Fibroblast of pulmonary artery (primary cell): ENCODE measurements at places on chromosomes 7 and 10.

DNA sequence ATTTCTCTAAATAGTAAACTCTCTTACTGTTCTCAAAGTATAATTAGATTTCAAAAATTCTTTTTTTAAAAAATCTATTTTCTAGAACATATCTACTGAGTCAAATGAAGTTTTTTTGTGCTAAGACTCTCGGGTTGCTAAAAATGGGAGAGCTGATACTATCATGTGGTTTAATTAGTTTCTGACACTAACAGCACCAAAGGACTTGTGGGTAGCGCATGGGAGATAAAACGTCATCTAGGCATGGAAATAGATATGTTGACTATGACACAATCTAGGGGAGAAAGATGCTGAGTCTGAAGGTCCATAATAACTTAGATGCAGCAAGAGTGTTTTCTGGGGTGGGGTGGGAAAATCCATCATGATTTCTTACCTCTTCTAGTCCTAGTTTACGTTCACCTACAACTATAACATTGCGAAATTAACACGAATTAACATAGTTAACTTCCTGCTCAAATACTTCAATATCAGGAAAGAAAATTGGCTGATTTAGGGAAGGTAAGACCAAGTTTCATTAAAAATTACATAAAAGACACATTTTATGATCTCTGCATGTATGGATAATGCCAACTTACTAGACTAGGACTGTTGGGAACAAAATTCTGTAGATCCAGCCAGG, 14.3 kb upstream of the ARMC3 start:
- no peak for DNase-seq

DNA sequence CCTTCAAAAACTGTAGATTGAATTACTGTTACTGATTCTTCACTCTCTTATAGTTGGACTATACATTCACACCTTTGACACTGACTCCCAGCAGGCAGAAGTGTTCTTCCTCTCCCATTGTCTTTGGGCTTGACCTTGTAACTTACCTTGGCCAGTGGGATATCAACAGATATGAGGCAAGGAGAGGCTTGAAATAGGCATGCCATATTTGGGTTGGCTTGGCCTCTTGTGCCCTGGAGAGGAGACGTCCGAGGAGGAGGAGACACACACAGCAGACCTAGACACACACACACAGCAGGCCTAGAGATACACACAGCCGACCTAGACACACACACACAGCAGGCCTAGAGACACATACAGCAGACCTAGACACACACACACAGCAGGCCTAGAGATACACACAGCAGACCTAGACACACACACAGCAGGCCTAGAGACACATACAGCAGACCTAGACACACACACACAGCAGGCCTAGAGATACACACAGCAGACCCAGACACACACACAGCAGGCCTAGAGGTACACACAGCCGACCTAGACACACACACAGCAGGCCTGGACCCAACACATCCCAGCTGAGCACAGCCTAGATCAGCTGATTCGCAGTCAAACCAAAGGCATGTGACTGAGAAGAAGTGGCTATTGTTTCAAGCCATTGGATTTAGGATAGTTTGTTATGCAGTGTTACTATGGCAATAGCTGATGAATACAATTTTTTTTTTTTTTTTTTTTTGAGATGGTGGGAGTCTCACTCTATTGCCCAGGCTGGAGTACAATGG, 12.5 kb upstream of the GNA12 start:
- DNase-seq: peak; percentile 57

GRCh38 chr7:141567432-141567831, 16.2 kb downstream of the AGK start:
- no peak for DNase-seq

GRCh38 chr10:24848195-24848594, 104.2 kb downstream of the PRTFDC1 start:
- DNase-seq: no peak

DNA sequence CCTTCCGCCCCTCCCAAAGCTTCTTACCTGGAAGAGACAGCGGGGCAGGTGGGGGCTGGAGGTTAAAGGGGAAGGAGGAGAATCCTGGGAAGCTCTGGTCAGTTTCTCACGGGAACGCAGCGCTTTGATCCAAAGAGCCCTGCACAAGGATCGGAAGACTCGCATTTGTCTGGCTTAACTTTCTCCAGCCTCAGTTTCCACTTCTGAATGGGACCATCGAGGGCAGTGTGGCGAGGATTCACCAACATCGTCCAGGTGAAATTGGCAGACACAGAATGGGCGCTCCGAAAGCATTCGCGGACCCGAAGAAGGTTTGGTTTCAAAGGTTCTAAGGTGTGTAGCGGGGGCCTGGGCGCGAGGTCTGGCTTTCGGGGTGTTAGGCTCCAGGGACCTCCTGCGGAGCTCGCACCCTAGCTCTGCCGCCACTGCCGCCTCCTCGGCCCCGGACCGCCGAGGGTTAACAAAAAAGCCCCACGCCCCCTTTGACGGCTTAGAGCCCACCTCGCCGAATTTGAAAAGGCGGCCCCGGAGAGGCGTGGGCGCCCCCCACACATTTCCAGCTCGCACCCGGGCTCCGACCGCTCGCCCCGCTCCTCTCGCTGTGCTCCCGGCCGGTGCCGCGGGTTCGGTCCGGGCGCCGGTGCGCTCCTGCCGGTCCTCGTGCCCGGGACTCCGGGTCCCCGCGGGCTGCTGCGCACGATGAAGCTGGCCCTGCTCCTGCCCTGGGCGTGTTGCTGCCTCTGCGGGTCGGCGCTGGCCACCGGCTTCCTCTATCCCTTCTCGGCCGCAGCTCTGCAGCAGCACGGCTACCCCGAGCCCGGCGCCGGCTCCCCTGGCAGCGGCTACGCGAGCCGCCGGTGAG, at the start of gene COL26A1:
Gene COL26A1, plus strand, starts transcription at position 542 of the 862 bp plus-strand sequence. Its CDS starts 158 bp downstream, at position 700.
- peak; percentile 11 for DNase-seq

DNA sequence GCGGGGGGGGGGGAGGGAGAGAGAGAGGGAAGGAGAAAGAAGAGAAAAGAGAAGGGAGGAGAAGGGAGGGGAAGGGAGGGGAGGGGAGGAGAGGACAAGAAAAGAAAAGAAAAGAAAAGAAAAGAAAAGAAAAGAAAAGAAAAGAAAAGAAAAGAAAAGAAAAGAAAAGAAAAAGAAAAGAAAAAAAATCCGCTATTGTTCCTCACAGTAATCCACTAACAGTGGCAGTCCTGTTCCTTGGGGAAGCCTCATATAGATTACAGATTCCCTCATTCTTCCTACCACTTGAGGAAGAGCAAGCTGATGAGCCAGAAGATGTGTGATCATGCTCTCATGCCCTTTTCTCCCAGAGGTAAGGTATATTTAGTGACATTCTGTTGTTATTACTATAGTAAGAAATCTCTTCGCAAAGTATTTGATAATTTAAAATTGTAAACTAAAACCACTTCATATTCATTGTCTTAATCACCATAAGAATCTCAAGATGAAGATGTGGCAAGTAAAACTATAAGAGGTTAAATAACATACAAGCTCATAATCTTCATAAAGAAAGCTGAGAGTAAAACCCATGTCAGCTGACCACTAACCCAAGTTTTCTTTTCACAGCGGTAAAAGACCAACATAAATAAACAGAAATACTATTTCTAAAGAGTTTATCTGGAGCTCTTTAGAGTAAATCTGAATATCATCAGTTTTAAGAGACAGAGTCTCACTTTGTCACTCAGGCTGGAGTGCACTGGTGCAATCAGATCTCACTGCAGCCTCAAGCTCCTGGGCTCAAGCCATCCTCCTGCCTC, 128.1 kb downstream of the JMJD1C start:
- DNase-seq: no peak

DNA sequence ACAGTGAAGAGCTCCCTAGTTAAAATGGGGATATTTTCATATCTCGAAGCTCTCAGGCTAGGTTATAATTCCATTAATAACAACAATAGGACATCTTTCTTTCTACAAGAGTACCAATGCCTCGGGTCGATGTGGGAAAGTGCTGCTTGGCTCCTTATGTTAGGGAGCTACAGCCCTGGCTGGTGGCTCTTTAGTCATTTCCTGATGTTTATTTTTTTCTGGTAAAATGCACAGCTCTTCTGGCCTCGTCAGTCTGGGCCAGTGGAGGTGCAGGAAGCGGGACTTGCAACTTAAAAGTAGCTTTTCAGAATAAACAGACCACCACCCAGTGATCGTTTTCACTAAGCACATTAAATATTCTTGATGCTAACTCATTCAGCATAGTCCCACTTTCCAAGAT, 58.3 kb downstream of the MKX start:
- no peak for DNase-seq

DNA sequence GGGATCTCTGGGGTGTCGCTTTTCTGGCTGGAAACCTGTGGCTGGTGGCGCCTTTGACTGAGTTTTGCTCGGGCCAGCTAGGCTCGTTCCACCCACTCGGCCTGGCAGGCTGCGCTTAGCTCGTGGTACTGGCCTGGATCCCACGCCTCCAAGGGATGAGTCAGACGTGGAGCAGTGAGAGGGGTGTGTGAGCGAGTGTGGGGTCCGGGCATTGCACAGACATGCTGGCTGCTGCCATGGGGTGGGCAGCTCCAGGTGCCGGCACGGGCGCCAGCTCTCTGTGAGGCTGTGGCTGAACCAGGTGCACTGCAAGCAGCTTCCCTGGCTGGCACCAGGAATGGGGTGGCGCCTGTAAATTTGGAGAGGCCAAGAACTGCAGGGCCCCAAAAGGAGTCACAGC, 63.1 kb upstream of the CACNA2D1 start:
- DNase-seq: peak; percentile 46

DNA sequence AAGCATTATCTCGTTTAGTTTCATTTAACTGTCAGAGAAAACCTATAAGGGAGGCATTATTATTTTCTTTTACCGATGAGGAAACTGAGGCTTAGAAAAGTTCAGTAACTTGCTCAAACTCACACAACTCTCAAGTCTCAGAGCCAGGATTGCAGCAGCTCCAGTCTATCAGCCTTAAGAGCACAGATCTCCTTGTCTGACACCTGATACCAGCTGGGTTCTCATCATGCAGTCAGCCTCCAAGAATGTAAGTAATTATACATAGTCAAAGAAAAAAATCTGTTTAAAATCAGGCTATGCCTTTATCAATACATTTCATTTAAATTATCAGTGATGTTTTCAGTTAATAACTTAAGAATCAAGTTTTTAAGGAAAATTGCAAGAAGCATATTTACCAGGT, 236.6 kb upstream of the TCF7L2 start:
- DNase-seq: no peak

GRCh38 chr7:83837683-83838082, 188.7 kb upstream of the SEMA3E start:
- no peak for DNase-seq

- DNase-seq: no peak
These were observed 147.9 kb downstream of the CHCHD3 start for GRCh38 chr7:132934017-132934416.

DNA sequence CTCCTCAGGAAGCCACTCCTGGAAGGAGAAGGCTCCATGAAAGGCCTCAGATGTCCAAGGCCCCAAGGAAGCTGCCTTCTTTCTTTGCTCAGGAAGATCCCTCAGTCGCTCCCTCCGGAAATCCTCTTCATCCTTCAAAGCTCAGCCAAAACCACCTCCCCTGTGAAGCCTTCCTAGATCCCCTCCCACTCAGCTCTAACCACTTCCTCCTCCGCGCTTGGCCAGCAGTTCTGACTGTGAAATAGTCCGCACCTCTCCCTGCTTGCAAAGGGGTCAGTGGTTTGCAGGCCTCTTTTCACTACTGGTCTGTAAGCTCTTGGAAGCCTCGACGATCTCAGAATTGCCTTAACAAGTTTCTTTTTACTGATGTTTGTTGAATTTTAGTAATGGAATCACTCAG, 23.9 kb downstream of the PYROXD2 start:
- DNase-seq: no peak

- no peak for DNase-seq
These were observed 6.0 kb upstream of the TAS2R38 start for GRCh38 chr7:141979568-141979967.

GRCh38 chr7:99499371-99499720, 735 bp downstream of the ZNF394 start:
- DNase-seq: no peak

DNA sequence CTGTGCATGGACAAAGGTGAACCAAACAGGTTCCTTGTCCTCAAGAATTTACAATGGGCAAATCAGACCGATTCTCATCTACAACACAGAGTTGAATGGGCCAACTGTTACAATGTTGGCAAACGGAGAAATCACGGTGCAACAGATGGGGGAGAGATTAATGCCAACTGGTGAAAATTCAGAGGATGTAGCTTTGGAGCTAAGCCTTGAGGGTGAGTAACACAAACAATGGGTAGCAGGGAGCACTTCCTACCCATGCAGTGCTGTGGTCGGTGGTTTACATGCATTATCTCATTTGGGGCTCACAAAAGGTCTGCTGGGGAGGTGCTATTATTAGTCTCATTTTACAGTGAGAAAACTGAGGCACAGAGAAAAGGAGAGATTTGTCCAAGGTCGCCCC, 902 bp upstream of the NFE2L3 start:
- DNase-seq: no peak

DNA sequence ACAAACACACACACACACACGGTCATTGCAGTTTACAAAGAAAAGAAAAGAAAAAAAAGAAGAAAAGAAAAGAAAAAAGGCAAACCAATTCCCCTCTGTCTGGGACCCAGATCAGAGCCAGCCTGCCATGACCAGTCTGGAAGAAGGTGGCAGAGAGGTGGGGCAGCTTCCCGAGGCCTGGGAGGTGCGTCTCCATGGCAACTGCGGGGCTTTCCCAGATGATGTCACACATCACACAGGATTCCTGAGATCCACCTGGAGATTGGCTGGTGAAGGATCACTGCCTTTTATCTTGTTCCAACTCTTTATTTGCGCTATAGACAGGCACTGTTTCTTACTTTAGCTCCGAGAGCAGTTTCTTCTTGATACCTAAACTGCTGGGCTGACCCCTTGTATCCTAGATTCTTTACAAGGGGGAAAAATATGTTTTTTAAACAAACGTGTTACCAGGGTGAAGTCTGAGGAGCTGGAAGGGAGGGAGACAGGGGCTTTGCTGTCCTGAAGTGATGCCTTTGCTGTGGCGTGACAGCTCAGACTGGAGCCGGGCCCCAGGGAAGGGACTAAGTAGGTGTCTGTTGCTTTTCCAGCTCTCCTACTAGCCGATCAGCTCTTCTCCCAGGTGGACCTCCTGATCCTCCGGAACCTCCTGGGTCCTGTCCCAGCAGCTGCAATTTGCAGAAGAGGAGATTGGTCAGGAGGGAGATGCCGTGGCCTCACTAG, 298.5 kb downstream of the KLF6 start:
- peak; percentile 44 for DNase-seq

GRCh38 chr7:21947946-21948345, 2.2 kb upstream of the CDCA7L start:
- no peak for DNase-seq

- peak; percentile 17 for DNase-seq
These were observed 731.8 kb downstream of the PHTF2 start for GRCh38 chr7:78530351-78530750.

DNA sequence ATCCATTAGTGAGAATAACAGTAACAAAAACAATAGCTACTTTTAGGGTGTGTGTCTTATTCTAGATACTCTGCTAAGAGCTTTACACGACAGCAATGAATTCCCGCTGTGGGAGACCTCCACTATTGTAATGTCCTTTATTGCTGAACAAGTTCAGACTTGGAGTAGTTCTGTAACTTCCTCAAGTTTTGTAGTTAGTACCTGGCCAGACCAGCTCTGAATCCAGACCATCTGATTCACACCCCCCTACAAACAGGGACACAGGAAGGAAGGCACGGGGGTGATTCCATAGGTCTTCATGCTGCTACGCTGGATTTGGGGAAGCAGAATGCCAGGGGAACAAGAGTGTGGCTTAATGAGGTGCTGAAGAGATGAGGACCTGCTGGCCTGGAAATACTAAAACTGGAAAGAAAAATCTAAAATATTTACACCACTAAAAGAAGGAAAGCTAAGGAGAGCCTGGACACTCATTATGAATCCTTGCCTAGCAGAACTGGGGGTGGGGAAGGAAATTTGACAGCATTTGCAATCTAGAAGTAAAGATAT, 194.6 kb upstream of the TMEM72 start:
- no peak for DNase-seq
